ENCODE measurements at places on chromosomes 4 and X.

- DNase-seq, result no peak
Measured at GRCh38 chrX:31593353-31593752, 521.5 kb upstream of the FTHL17 start.

DNA sequence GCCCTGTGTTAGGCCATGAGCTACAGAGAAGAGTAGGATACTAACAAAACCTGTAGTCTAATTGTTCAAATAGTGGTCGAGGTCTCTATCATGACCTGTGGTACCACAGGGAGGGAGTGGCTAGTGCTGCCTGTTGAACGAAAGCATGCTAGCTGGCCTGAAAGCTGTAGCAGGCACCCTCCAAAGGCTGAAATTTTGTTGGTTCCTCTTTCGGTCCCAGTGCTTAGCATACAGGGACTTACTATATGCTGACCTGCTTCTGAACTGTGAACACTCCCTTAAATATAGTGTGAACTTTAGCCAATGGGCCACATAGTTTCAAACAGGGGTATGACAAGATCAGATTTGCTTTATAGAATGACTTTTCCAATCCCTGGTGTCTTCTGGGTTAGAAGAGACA, 113.4 kb downstream of the PJA1 start:
- DNase-seq, result no peak

DNA sequence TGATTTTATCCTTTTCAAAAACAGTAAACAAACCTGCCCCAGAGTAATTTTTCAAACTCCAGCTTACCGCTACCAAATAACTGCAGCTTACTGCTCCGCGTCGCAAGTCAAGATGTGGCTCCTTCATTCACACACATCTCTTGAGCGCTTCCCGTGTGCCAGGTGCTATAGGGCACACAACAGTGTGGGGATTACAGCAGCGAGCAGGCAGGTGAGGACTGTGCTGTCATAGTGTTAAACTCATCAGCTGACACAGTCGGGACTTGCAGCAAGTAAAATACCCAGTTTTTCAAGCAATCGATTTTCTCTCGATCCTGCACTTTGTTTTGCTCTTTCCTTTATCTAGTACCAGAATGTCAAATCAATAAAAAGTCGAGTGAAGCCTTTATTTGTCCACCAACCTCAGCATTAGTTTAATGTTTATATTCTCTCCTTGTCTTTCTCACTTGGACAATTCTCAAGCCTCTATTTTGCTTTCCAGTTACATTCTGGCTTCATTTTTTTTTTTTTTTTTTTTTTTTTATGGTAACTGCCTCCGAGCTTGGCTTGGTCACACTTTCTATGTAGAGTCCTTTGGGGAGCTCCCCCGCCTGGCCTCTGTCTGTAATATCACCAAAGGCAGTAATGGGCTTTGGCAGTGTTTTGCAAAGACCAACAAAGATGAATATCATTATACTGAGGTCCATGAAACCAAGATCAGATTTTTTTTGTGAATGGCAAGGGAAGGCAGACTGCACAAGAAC, 8.3 kb upstream of the ASB5 start:
- DNase-seq, result peak; percentile 17

DNA sequence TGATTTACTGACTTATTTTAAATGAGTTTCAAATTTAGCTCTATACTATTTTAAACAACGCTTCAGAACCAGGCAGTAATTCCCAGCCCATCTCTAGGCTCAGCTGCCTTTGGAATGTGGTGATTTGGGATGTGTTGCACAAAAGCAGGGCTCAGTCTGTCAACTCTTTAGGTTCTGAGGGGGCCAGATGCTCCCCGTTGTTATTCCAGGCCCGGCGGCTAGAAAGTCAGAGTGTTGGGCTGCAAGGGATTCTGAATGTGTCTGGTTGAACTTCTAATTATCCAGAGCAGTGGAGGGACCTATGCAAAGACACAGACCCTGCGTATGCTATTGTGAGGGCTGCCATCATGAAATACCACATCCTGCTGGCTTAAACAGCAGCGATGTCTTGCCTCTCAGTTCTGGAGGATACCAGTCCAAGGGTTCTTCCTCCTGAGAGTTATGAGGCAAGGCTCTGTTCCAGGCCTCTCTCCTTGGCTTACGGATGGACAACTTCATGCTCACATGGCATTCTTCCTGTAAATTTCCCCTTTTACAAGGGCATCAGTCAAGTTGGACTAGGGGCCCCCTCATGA, 123.2 kb upstream of the TRIM2 start:
- no peak for DNase-seq

DNA sequence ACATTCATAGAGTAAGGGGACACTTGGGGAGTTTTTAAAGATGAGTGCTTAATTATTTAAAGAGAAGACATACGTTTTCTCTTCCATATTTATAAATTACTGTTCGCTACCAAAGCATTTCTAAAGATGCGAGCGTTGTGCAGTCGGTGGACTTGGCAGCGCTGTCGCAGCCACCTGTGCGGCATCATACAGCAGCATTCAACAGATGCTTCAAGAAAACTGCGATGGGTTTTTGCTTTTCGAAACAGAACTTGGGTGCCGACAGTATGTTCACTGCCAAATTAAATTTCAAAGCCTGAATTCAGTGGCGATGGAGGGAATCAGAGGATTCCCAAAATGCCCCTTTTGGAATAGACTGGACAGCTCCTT, 1.6 kb upstream of the HTR2C start:
- DNase-seq, result no peak

GRCh38 chr4:140049024-140049848, 104.7 kb downstream of the MAML3 start:
- DNase-seq, result no peak

DNA sequence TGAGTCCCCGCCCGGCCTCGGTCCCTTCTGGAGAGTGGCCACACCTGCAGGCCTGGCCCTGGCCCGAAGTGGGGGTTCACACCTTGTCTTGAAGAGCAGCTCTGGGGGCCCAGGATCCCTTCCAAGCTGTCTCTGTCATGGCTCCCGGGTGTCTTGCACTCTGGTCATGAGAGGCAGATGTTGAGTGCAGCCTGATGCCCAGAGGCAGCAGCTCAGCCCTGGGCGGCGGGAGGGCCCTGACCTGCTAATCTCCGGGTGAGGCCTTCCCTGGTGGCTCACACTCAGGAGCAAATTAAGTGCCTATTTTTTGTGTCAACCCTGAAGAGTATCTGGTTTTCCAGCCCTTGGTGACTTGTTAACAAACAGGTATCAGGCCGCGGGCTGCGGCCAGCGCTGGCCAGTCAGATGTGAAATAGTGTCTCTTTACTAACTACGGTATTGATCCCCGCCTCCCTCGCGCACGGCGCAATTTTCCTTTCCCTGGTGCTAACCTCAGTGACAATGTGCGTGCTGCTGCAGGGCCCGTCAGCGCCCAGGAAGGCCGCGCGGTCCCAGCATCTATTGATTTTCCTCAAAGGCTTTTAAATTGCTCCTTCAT, 24.2 kb downstream of the NKX1-1 start:
- no peak for DNase-seq

- no peak for DNase-seq
Measured at GRCh38 chrX:49064303-49064702, 5.5 kb downstream of the CCDC120 start.

- no peak for DNase-seq
Measured at GRCh38 chr4:45368832-45369231, 642.5 kb upstream of the GNPDA2 start.

DNA sequence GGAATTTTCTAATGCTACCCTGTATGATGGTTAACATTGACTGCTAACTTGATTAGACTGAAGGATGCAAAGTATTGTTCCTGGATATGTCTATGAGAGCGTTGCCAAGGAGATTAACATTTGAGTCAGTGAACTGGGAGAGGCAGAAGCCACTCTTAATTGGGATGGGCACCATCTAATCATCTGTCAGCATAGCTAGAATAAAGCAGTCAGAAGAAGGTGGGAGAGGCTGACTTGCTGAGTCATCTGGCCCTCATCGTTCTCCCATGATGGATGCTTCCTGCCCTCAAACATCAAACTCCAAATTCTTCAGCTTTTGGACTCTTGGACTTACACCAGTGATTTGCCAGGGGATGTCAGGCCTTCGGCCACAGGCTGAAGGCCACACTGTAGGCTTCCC, 878.5 kb downstream of the PCDH7 start:
- DNase-seq, result no peak

GRCh38 chrX:133544115-133544514, 128.8 kb upstream of the GPC4 start:
- no peak for DNase-seq

GRCh38 chrX:122625821-122626220, 558.3 kb upstream of the GRIA3 start:
- no peak for DNase-seq

GRCh38 chr4:108619372-108620100, 840 bp upstream of the RPL34 start:
- DNase-seq, result no peak

DNA sequence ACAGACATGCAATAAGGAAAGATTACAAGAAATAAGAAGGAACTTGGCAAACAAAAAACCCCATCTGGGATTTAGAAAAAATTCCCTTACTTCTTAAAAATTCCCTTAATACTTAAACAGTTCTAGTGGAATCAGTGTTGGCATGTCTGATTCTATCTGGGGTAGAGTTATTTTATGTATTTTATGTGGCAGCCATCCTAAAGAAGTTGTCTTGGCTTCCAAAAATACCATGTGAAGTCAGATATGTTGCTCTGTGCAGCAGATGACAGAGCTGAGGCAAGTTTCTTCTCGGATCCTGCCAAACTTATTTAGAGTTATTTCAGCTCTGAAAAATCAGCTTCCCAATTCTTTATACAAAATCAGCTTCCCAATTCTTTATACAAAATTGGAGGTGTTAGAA, 14.7 kb downstream of the YY2 start:
- no peak for DNase-seq

- no peak for DNase-seq
Measured at GRCh38 chr4:26937139-26937538, 76.5 kb downstream of the STIM2 start.

DNA sequence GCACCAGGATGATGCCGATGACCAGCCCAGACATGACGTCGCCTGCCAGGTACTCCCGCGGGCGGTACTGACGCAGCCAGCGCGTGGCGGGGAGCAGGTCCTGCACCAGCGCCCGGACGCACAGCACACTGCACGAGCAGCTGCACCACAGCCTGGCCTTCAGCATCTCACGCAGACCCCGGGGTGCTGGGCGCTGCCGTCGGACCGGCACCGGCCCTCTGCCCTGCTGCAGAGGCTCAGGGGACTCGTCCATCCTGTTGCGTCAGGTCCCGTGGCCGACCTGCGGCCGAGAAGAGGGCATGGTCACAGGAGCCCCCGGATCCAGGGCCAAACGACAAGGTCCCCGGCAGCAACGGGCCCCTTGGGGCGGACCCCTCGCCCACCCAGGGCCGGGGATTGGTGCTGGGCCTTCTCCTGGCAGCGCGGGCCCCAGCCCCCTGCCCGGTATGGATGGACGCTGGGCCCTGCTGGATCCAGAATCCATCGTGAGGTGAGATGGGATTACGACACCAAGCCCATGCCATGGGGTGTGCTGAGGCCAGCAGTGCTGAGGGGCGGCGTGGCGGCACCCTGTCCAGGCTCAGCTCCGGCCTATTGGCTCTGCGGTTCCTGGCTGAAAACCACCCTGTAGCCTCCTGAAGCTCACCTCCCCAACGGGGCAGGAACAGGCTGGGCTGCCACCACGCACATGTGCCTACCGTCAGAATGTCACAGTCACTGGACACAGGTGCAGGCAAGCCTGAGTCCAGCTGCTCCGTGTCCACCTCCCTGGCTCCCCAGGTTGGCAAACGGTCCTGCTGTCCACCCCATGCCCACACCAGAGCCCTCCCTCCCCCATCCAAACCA, 1.5 kb downstream of the SLC26A1 start:
- DNase-seq, result no peak

DNA sequence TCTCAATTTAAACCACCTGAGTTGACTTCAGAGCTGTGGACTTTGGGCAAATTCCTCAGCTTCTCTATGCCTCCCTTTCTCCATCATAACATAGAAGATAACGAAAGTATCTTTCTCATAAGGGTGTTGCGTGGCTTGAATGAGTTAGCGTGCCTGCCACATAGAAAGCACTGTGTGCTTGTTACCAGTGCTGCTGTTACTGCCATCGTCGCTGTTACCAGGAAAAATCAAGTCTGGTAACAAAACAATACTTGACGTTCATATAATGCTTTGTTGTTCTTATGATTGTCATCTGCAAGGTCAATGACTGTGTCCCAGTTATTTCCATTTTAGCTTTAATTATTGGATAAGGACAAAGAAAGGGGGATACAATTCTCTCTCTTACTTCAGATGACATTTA, 64.4 kb downstream of the DDX60L start:
- DNase-seq, result no peak

DNA sequence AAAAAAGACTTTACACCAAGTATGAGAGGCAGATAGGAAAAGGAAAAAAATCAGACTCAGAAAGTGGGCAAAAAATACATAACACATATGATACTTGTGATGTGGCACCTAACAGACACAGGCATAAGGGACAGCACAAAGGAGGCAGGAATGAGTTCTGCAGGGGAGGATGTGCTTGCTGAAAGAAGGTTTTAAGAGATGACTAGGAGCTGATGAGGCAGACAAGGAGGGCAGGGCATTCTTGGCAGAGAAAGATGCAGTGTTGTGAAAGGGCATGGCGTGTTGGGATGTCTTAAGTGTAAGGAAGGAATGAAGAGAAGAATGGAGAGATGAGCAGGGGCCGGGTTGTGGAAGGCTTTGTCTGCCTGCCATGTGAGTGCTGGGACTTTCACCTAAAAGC, 49.7 kb upstream of the TMEM154 start:
- no peak for DNase-seq

GRCh38 chrX:124223524-124223923, 108.9 kb upstream of the TEX13D start:
- DNase-seq, result no peak

- no peak for DNase-seq
Measured at GRCh38 chr4:60809486-60809800, 390.7 kb upstream of the ADGRL3 start.

GRCh38 chrX:71922686-71923085, 12.0 kb downstream of the NHSL2 start:
- DNase-seq, result no peak

DNA sequence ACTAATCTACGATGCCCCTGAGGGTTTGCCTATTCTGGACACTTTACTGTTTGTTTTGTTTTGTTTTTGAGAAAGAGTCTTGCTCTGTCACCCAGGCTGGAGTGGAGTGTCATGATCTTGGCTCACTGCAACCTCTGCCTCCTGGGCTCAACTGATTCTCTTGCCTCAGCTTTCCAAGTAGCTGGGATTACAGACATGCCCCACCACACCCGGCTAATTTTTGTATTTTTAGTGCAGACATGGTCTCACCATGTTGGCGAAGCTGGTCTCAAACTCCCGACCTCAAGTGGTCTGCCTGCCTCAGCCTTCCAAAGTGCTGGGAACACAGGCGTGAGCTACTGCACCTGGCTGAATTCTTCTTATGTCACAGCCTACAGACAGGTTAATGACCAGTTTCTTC, 70.7 kb downstream of the MFAP3L start:
- DNase-seq, result no peak

GRCh38 chr4:137934911-137935310, 307.2 kb downstream of the SLC7A11 start:
- no peak for DNase-seq

- DNase-seq, result no peak
Measured at GRCh38 chr4:72239487-72240116, 207.8 kb downstream of the NPFFR2 start.

DNA sequence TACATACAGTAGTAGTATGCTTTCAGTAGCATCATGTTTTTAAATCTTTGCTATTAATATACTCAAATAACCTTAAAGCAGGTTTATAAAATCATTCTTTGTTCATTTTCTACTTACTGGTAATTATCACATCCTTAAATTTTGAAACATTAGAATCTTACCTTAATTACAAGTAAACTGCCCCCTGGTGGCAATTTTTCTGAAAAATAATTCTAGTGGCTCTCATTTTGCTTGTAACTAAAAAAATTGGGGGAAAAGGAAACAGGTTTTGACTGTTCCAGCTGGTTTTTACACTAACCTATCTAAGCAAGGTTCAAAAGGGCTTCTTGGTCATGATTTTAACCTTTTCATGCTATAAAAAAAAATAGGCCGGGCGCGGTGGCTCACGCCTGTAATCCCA, 18.5 kb upstream of the DCAF4L1 start:
- no peak for DNase-seq

Data from D721Med (cell line).